Activated CD4-positive, alpha-beta T cell treated with anti-CD3 and anti-CD28 coated beads, Interleukin-2, amount 10 ng/mL, durations not matched to agents 24 days and 14 days (primary cell): ENCODE measurements at places on chromosomes 2 and 18. TPM values are rescaled to one million over a fixed set of nuclear protein-coding genes. Genes with fewer than 3 reads are reported as not detected.

DNA sequence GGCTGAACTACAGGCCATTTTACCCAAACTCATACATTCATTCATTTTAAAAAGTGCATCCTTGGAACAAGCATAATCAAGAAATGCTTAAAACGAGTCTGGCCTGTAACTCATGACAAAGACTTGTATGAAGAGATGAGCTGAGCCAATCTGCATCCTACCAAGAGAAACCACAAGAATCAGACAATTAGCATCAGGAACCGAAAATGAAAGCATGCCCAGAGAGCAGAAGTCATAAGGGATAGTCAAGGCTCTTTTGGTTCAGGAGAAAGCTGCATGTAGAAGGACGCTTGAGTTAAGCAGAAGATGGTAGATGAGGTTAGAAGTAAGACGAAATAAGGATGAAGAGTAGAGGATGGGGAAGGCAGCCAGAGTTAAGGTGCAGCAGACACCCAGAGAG is 137.0 kb upstream of the CTNNA2 start:
- H3K4me1 ChIP-seq = no peaks in the 10 kb centered on the region
- no peaks in the 10 kb centered on the region for H3K36me3 ChIP-seq
- H3K27me3 ChIP-seq = no peaks in the 10 kb centered on the region
- H3K27ac ChIP-seq = no peak overlapping the region
- DNase-seq = no peak

DNA sequence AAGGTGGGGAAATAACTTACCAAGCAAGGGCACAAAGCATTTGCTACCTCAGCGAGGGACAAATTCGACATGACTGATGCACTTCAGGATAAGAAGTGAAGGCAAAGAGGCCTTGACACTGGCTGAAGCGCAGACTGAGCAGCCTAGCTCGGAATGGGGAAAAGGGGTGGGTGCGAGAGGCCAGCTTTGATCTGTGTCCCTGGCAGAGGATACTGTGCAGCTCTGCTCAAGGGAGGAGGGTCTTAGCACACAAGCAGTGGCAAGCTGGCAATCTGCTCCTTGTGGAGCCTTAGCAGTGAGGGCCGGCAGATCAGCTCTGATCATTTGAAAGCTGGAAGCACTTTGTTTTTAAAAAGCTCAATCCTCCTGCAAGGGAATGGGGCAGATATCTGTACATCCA is 222.3 kb downstream of the ZBTB7C start:
- no peak overlapping the region for H3K27ac ChIP-seq
- no peak for DNase-seq
- H3K4me3 ChIP-seq = no peak overlapping the region

- H3K36me3 ChIP-seq = no peaks in the 10 kb centered on the region
- H3K27ac ChIP-seq = no peak overlapping the region
- peak; percentile 28 for DNase-seq
- no peaks in the 10 kb centered on the region for H3K4me1 ChIP-seq
Measured at GRCh38 chr2:53259395-53260009, 508.1 kb upstream of the CHAC2 start.

- H3K4me1 ChIP-seq = peaks cover 55% of the 10 kb centered on the region
- peaks cover 3% of the 10 kb centered on the region for H3K36me3 ChIP-seq
- no peak for DNase-seq
- H3K4me3 ChIP-seq = peak overlapping the region; percentile 16
- H3K27me3 ChIP-seq = peaks cover 26% of the 10 kb centered on the region
Measured at GRCh38 chr18:63099848-63100629, 219.5 kb downstream of the BCL2 start.

SERPINB13 gene
- not detected in 2 replicates for total RNA-seq

KCNS3 gene
- not detected in 2 replicates for total RNA-seq

DNA sequence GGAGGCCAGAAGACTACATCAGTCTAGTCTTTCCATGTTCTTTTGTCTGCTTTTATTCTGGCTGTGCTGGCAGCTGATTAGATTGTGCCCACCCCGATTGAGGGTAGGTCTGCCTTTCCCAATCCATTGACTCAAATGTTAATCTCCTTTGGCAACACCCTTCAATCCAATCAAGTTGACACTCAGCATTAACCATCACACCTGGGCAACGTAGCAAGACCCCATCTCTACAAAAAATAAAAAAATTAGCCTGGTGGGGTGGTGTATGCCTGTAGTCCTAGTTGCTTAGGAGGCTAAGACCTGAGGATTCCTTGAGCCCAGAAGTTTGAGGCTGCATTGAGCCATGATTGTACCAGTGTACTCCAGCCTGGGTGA is 33.5 kb downstream of the EML4 start:
- no peak for DNase-seq
- H3K36me3 ChIP-seq = peaks cover 11% of the 10 kb centered on the region
- no peak overlapping the region for H3K4me3 ChIP-seq
- no peaks in the 10 kb centered on the region for H3K27me3 ChIP-seq
- H3K4me1 ChIP-seq = peaks cover 27% of the 10 kb centered on the region
- H3K27ac ChIP-seq = no peak overlapping the region

- H3K27ac ChIP-seq = peak overlapping the region; percentile 28
- H3K36me3 ChIP-seq = peaks cover 3% of the 10 kb centered on the region
- no peak for DNase-seq
- H3K4me3 ChIP-seq = peak overlapping the region; percentile 52
- H3K4me1 ChIP-seq = peaks cover 36% of the 10 kb centered on the region
Measured at GRCh38 chr2:100283724-100284501, 38.4 kb downstream of the LONRF2 start.

GRCh38 chr2:152523091-152523490 is 188.1 kb downstream of the FMNL2 start:
- no peak overlapping the region for H3K4me3 ChIP-seq
- H3K27ac ChIP-seq = no peak overlapping the region
- H3K4me1 ChIP-seq = peaks cover 4% of the 10 kb centered on the region
- DNase-seq = no peak
